HT-29 (cell line): ENCODE measurements at places on chromosomes 16 and 17. TPM values are rescaled to one million over a fixed set of nuclear protein-coding genes. Genes with fewer than 3 reads are reported as not detected.

CD79B gene
- total RNA-seq = not detected in 2 replicates

CACNA1G gene
- 0.05 and 0.57 TPM in 2 replicates for total RNA-seq

CSH2 gene
- not detected in 2 replicates for total RNA-seq

- no peak for DNase-seq
Observed at GRCh38 chr17:80349151-80349651, 65.8 kb upstream of the ENDOV start.
